ENCODE measurements at places on chromosomes 7 and 10.

DNA sequence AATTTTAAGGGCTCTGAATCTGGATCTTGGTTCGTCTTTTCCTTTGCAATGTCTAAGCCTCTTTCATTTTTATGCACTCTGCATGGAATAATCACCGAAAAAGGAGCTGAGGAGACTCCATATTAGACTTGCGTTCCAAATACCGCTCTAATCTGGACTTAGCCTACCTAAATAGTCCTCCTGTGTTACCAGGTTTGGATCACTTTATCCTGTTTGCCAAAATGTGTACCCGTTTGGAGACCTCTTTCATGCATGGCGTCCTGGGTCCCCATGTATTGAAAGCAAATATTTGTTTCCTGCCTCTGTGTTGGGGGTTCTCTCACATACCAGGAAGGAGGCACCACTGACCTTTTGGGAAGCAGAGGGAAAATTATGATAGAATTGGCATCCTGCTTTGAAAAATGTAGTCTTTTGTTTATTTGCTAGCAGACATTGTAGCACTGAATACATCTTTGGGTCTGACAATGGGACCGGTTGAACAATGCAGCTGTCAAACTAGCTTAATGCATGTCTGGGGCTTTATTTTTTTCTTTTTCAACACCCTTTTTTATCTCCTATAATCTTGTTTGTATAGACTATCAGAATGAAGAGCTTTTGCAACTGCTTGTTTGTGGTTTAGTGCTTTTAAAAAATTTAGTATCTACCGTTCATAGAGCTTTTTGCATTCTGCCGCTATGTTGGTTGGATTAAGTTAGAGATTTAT, 11.8 kb upstream of the CELF2 start:
- no peak for DNase-seq

DNA sequence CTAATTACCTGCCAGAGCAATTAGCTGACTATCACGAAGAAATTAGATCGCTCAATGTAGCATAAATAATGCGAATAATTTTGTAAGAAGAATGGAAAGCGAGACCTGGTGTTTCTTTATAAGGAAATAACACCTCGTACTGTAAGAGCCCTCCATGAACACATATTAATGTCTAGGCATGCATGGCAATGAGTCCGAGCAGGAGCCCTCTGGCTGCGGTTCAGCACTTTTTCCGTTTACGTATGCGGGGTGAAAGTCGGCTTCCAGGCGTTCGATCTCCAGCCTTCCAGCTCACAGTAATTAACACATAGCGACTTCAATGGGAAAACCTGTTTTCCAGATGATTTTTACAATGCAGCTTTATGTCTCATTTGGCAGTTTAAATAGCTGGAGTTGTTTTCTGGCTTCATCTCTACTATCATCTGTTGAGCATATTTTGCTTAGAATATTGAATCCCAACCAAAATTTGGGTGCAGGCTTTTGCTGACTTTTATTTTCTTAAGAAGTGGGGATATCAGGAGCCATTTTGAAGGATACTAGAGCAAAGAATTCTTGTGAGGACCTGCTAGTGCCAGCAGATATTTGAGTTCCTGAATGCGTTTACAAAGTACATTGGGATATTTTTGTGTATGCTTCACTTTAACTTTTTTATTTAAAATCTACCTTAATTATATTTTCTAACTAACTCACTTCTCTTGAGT, 7.2 kb upstream of the SP8 start:
- DNase-seq: no peak

- DNase-seq: peak; percentile 19
Measured at GRCh38 chr7:21898265-21898930, 47.3 kb downstream of the CDCA7L start.

DNA sequence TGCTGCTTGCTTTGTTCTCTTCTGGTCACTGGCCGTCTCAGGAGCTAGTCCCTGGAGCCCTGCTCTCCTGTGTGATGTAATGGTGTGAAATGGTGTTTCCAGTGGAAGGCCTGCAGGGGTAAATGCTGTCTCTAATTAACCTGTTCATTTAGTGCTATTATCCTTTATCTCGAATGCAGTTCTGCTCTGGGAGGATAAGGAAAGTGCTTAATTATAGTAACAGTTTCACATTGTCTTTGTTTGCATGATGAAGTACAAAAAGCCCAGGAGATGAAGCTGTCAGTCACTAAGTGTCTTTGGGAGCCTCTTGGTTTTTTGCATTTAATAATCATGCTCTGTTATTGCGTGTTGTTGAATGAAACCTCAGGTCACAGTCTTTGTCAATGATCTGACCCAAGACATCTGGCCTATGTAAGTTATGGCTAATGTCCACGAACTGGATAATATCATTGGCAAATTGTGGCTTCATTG, 755.3 kb upstream of the GALNT17 start:
- no peak for DNase-seq

GRCh38 chr10:17961551-17962422, 10.1 kb downstream of the SLC39A12 start:
- no peak for DNase-seq

DNA sequence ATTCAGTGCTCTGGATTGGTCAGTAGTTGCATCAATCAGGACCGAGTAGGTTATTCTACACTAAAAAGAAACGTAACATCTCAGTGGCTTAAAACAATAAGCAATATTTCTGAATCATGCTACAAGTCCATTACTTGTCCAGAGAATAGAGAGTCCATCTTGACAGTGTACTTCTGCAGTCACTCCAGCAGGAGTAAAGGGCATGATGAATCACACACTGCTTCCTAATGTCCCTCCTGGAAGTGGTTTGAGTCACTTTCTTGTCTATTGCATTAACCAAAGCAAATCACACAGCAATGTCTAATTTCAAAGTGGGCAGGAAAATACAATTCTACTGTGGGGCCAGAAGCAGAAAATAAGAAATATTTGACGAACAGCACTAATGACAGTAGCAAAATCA, 124.8 kb downstream of the TSPAN12 start:
- no peak for DNase-seq

- DNase-seq: no peak
Measured at GRCh38 chr7:102180727-102181126, 105.9 kb upstream of the SH2B2 start.

DNA sequence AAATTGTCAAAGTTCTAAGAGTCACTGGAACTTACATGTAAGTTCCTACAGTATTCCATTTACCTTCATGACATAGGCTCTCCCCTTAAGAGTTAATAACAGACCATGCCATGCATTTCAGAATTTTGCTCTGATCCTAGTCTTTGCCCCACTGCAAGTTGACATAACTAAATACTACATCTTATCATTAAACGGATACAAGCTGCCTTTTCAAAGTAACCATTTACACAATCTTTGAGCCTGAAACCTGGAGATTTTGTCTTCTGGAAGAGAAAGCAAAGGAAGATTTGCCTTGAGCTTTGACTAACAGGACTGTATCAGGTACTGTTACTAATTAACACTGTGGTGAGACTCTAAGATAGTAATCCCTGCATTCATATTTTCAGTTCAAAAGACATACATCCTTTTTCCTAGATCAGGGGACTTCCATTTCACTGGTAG, 9.3 kb upstream of the AKR1D1 start:
- no peak for DNase-seq

DNA sequence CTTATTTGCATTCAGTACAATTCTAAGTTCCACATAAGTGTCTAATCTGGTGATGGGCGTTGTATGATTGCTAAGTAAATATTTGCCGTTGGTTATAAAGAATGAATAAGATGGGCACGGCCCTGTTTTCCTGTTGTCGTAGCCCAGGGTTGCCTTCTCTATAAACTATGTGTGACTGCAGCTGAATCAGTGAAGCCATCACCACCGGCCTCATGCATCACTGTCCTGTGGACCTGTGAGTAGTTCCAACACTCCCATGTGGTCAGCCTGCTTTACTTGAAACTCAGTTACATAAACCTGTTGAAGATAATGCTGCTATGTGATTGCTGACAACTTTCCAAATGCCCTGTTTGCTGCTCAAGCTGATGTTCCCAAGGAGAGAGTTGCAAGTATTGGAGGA, 21.6 kb upstream of the KLF6 start:
- DNase-seq: no peak
